ENCODE measurements at places on chromosomes 3 and 15. TPM values are rescaled to one million over a fixed set of nuclear protein-coding genes. Genes with fewer than 3 reads are reported as not detected.

- no peak for DNase-seq
Measured at GRCh38 chr3:124588794-124589193, 141.5 kb upstream of the UMPS start.

- DNase-seq = no peak
Measured at GRCh38 chr3:152260026-152260425, 8.7 kb upstream of the MBNL1 start.

- DNase-seq = no peak
Measured at GRCh38 chr15:101578443-101578894, 73.7 kb downstream of the TM2D3 start.

- no peak for DNase-seq
Measured at GRCh38 chr15:60546744-60547143, 67.8 kb upstream of the ICE2 start.

TMEM207 gene
- 17.7 TPM for polyA plus RNA-seq
